ENCODE measurements at places on chromosomes 3 and 15. TPM values are rescaled to one million over a fixed set of nuclear protein-coding genes. Genes with fewer than 3 reads are reported as not detected.
A peak's percentile ranks its signal among the peaks of the same experiment; 100 is the strongest.

DNA sequence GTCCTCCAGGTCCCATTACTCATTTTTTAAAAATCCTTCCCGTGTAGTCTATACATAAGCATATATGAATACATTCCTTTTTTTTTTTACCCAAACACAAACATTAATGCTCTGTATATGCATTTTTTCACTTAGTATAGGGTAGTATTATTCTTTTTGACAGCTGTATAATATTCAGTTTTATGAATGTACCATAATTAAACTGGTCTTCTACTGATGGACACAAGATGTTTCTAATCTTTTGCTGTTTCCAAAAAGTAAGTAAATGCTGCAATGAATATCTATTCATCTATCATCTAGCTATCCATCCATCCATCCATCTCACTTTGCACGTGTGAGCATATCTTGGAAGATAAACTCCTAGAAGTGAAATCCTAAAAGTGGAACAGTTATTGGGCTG, 110.8 kb downstream of the IGF2BP2 start:
- H3K27ac ChIP-seq: no peak overlapping the region
- DNase-seq: no peak
- no peak overlapping the region for H3K4me3 ChIP-seq
- no peaks in the 10 kb centered on the region for H3K36me3 ChIP-seq
- no peaks in the 10 kb centered on the region for H3K27me3 ChIP-seq

- DNase-seq: no peak
- no peaks in the 10 kb centered on the region for H3K27me3 ChIP-seq
- H3K36me3 ChIP-seq: no peaks in the 10 kb centered on the region
- no peak overlapping the region for H3K4me3 ChIP-seq
These were observed 4.2 kb downstream of the CCDC71 start for GRCh38 chr3:49161808-49162530.

- DNase-seq: no peak
- no peak overlapping the region for H3K27ac ChIP-seq
- H3K36me3 ChIP-seq: no peaks in the 10 kb centered on the region
- H3K27me3 ChIP-seq: no peaks in the 10 kb centered on the region
- H3K4me1 ChIP-seq: no peaks in the 10 kb centered on the region
- no peak overlapping the region for H3K4me3 ChIP-seq
These were observed 81.0 kb upstream of the ROBO2 start for GRCh38 chr3:76958861-76959260.

DNA sequence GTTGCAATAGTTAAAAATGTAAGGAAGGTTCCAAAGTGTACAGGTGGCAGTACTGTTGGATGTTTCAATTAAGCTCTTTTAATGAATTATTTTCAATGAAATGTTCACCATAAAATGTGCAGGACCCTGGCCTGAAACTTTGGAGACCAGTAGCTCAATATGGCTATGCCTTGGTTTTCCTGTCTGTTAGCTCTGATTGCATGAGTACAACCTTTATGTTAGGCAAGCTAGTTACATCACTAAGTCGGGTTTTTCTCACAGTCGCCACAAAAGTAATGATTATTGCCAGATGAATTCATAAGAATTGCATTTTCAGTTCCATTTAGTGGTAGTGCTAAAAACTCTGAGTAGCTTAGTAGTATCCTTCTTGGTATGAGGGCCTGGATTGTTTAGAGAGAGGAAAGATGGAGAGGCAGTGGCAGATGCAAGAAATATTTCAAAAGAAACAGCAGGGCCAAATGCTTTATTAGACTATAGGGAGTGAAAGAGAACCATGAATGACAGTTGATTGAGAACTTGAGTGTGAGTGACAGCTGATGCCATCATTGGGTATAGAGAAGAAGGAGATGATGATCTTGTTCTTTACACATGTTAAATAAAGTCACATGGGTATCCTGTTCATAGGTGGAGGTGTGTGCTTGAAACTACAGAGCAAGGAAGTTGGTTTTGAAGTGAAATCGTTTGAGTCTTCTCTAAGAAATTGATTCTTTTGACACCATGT, 109.5 kb downstream of the AKAP13 start:
- no peak overlapping the region for H3K4me3 ChIP-seq
- no peaks in the 10 kb centered on the region for H3K36me3 ChIP-seq
- H3K27ac ChIP-seq: no peak overlapping the region
- H3K4me1 ChIP-seq: no peaks in the 10 kb centered on the region
- H3K27me3 ChIP-seq: no peaks in the 10 kb centered on the region
- DNase-seq: no peak

DNA sequence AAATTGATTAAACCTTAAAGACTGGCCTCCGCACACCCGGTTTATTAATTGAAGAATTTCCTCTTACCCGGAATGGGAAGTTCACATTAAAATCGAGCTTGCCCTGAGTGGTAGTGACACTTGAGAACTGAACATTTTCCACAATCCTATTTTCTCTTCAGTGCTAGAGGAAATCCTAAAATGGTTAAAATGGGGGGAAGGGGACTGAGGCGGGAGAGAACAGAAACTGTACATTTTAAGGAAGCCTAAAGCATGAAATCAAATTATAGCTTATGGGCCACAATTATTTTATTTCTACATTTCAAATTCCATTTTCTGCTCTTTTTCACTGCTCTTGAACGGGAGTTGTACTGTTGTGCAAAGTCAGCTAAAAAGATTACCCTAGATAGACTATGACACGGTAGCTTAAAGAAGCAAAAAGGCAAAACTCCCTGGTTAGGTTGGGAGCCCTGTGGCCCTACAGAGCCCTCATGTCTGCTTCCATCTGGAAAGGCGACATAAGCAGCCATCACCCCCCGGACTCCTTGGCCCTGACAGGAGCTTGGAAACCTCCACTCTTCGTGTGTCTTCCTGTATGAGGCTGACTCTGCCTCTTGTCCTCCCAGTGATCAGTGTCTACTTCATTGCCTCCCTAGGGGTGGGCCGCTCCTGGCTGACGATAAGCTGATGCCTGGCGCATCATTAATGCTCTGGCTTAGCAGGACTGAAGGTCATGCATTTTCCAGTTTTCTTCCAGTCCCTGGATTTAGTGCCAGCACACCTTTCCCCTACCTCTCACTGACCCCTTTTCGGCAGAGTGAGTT, 79.3 kb downstream of the EEFSEC start:
- H3K4me3 ChIP-seq: no peak overlapping the region
- peaks cover 10% of the 10 kb centered on the region for H3K4me1 ChIP-seq
- no peak overlapping the region for H3K27ac ChIP-seq
- no peak for DNase-seq
- H3K36me3 ChIP-seq: no peaks in the 10 kb centered on the region
- H3K27me3 ChIP-seq: no peaks in the 10 kb centered on the region

DNA sequence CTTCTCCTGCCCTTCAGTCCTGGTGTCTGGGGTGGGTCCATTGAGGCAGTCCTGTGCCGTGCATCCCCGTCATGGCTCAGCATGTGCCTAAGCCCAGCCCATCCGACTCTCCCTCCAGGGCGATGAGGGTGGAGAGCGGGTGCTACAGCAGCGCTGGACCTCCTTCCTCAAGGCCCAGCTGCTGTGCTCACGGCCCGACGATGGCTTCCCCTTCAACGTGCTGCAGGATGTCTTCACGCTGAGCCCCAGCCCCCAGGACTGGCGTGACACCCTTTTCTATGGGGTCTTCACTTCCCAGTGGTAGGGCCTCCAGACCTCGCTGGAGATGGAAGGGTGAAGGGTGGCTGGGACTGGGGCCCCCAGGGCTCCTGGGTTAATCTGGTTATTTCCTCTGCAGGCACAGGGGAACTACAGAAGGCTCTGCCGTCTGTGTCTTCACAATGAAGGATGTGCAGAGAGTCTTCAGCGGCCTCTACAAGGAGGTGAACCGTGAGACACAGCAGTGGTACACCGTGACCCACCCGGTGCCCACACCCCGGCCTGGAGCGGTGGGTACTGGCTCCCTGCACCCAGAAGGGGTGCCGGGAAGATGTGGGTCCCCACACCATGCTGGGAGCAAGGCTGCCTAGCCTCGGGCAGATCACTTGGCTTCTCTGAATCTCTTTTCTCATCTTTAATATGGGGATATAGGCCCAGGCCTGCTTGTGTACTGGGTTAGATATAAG, 10.1 kb downstream of the CIB1 start:
- no peak for DNase-seq
- H3K4me3 ChIP-seq: no peak overlapping the region
- no peaks in the 10 kb centered on the region for H3K4me1 ChIP-seq
- H3K27ac ChIP-seq: no peak overlapping the region
- peaks cover 40% of the 10 kb centered on the region for H3K36me3 ChIP-seq

DNA sequence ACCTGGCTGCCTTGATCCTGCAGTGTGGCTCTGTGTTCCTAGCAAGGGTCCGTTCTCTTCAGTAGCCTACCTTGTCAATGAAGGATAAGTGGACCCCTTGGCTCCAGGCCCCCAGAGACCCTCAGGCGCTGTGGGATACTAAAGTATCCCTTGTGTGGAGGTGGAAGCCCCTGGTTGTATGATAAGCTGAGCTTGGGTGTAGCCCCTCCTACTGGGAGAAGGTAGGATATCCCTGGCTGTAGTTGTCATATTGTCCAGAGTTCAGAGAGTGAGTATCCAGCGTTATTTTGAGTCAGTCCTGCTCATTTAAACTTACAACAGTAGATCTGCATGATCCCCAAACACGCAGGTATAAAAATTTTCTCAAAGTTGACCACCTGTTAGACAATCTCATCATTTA, 496.8 kb downstream of the CNTN4 start:
- H3K4me3 ChIP-seq: no peak overlapping the region
- H3K36me3 ChIP-seq: no peaks in the 10 kb centered on the region
- no peaks in the 10 kb centered on the region for H3K27me3 ChIP-seq

- DNase-seq: no peak
- H3K36me3 ChIP-seq: no peaks in the 10 kb centered on the region
- H3K27ac ChIP-seq: no peak overlapping the region
- H3K27me3 ChIP-seq: no peaks in the 10 kb centered on the region
- no peak overlapping the region for H3K4me3 ChIP-seq
These were observed 56.2 kb downstream of the ATP2C1 start for GRCh38 chr3:130950124-130950523.

GRCh38 chr3:36738702-36739101, 25.7 kb downstream of the DCLK3 start:
- no peak overlapping the region for H3K27ac ChIP-seq
- H3K4me1 ChIP-seq: no peaks in the 10 kb centered on the region
- no peak for DNase-seq
- no peaks in the 10 kb centered on the region for H3K36me3 ChIP-seq

GRCh38 chr15:31499236-31499952, 172.8 kb downstream of the KLF13 start:
- H3K4me1 ChIP-seq: no peaks in the 10 kb centered on the region
- no peak overlapping the region for H3K4me3 ChIP-seq
- H3K27me3 ChIP-seq: no peaks in the 10 kb centered on the region
- H3K36me3 ChIP-seq: no peaks in the 10 kb centered on the region
- no peak for DNase-seq

- DNase-seq: no peak
- H3K4me1 ChIP-seq: no peaks in the 10 kb centered on the region
These were observed 132.2 kb upstream of the PRICKLE2 start for GRCh38 chr3:64357481-64357880.

GRCh38 chr3:185207931-185208746, 45.7 kb downstream of the EHHADH start:
- no peak overlapping the region for H3K27ac ChIP-seq
- no peak overlapping the region for H3K4me3 ChIP-seq
- no peaks in the 10 kb centered on the region for H3K27me3 ChIP-seq
- H3K36me3 ChIP-seq: no peaks in the 10 kb centered on the region
- H3K4me1 ChIP-seq: no peaks in the 10 kb centered on the region
- no peak for DNase-seq

DNA sequence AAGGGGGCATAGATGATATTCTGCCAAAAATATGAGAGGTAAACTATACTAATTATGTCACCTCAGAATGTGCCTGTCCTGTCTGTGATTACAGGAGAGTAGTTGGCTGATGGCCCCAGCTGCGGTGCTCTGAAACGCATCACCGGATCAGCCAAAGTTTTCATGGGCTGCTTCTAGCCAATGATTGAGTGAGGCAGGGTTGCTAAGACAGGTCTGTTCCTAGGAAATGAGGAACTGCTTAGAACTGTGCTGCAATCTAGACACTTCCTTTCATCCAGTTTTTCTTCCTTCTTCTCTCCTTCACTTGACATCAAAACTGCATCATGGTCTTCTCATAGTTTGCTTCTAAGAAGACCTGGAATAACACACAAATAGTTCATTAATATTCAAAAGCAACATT, 124.0 kb downstream of the KCNH8 start:
- H3K27me3 ChIP-seq: no peaks in the 10 kb centered on the region
- no peak overlapping the region for H3K4me3 ChIP-seq
- no peaks in the 10 kb centered on the region for H3K36me3 ChIP-seq
- no peaks in the 10 kb centered on the region for H3K4me1 ChIP-seq

- DNase-seq: no peak
- no peaks in the 10 kb centered on the region for H3K4me1 ChIP-seq
- H3K4me3 ChIP-seq: no peak overlapping the region
- H3K27ac ChIP-seq: no peak overlapping the region
- no peaks in the 10 kb centered on the region for H3K27me3 ChIP-seq
- no peaks in the 10 kb centered on the region for H3K36me3 ChIP-seq
These were observed 50.0 kb downstream of the DRD3 start for GRCh38 chr3:114128826-114129225.

GRCh38 chr3:177221744-177222143, 24.5 kb upstream of the TBL1XR1 start:
- H3K4me3 ChIP-seq: no peak overlapping the region
- no peaks in the 10 kb centered on the region for H3K27me3 ChIP-seq
- DNase-seq: no peak
- H3K27ac ChIP-seq: no peak overlapping the region

DNA sequence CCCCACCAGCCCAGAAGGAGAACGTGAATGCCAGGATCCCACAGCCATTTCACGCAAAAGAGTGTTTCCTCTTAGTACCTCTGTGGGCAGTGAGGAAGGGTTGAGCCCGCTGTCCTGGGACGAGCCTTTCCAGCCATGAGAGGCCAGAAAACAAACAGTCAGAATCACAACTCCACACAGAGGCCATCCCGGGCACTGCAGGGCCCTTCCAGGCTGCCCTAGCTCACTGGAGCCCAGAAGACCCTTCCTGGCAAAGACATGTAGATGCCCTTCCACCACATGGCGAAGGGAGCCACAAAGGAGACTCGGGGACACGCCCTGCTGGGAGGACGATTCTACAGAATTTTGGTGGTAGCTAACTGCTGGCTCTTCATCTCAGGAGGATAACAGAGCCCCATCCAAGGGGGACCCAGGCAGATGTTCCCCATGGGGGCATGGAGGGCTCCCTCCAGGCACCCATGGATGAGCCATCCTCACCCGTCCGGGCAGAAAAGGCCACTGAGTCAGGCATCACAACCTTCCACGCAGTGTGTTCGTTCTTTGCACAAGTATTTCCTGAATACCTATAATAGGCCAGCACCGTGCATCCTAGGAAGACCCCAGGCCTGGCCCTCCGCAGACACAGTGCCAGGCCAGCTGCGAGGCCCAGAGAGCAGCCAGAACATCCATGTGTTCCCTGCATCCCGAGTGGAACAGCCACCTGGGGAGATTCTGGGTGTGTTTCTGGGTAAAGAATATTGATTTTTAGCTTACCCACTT, 47.2 kb downstream of the SLC12A8 start:
- H3K27me3 ChIP-seq: no peaks in the 10 kb centered on the region
- DNase-seq: no peak
- peaks cover 11% of the 10 kb centered on the region for H3K4me1 ChIP-seq
- H3K27ac ChIP-seq: peak overlapping the region; percentile 74
- H3K4me3 ChIP-seq: no peak overlapping the region
- no peaks in the 10 kb centered on the region for H3K36me3 ChIP-seq

GRCh38 chr3:107772016-107772415, 249.3 kb downstream of the BBX start:
- no peaks in the 10 kb centered on the region for H3K36me3 ChIP-seq
- DNase-seq: no peak
- H3K4me1 ChIP-seq: no peaks in the 10 kb centered on the region

The NUP210 gene
- 7.5 TPM for total RNA-seq

The TM4SF4 gene
- total RNA-seq: 4.5 TPM

The CYP1A1 gene
- not detected for total RNA-seq

The CADPS gene
- 6.1 TPM for total RNA-seq

The NOX5 gene
- 0.17 TPM for total RNA-seq

The IL17RD gene
- 2.0 TPM for total RNA-seq

The SLC30A4 gene
- total RNA-seq: 10.7 TPM
